ENCODE measurements at places on chromosomes 5 and 9.

DNA sequence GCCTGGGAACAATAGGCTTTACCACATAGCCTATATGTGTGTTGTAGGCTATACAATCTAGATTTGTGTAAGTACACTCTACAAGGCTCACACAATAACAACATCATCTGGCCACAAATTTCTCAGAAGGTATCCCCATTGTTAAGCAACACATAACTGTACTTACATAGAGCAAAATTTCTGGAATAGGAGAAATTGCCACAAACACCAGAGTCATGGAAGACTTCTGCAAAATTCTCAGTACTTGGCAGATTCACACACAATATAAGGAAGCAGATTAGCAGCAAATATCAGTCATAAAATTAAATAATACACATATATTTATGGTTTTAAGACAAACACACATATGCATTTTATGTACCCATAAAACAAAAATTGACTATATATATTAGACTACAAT is 16.4 kb downstream of the GNAQ start:
- no peak for DNase-seq

- DNase-seq = no peak
Measured at GRCh38 chr5:90878549-90879196, 320.1 kb downstream of the ADGRV1 start.

DNA sequence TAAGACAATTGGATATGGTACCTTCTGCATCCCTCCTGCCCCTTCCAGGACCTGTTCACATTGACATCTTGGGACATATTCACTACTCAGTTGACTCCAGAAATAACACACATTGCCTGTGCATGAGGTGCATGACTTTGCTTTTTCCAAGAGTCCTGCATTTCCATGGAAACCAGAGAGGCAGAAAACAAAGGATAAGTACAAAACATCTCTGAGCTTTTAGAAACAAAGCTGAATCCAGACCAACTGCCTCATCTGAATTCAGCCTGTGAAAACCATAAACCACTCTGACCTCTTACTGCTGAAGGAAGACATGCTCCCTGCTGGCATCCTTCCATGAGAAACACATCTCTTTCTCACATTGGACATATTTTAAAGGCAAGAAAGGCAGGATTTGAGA is 695.1 kb downstream of the TAF11L14 start:
- no peak for DNase-seq

- DNase-seq = no peak
Measured at GRCh38 chr5:140024928-140025327, 18.2 kb downstream of the NRG2 start.

DNA sequence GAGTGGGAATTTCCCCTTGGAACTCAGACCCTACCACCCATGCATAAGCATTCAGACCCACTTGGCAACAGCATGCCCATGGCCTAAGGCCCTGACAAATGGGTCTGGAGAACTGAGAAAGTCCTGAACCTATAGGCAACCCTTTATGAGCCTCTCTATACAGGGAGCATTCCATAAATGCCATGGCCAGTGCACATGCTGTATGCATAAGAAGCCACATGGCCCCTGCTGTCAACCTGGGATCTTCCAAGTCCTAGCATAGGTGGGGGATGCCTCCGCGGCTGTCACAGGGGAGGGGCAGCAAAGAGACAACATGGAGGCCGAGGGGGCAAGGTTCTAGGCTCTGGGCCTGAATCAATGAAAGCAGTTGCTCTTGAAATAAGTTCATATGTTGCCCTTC is 8.2 kb upstream of the NIPAL4 start:
- DNase-seq = no peak

DNA sequence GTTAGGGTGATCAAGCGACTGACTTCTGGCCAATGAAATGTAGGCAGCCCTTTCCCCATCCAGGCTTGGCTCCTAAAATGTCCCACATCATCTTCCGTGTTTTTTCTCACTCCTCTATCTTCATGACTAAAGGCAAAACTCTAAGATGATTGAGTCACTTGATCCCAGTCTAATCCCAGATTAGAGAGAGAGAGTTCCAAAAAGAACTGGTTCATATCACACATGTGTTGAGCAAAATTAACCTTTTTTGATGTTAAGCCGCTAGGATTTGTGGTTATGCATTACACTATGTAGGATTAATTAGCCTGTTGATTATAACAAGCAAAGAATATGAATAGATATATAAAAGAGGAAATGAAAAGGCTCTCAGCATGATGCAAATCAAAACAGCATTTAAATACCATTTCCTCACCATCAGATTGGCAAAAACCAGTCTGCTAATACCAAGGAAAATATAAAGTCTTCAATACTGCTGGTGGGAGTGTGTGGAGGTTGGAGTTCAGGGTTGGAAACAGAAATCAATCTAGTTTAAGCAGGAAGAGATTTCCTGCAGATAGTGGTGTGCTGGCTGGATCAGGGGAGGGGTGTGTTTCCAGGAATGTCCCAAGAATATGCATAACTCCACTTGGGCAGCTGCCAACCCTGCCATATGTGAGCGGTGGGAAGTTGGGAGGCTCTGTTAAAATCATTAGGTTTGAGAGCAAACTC is 187.6 kb upstream of the S1PR3 start:
- DNase-seq = no peak

GRCh38 chr9:109880276-109881169 is 100.5 kb downstream of the PALM2AKAP2 start:
- DNase-seq = peak; percentile 5

GRCh38 chr9:4397917-4398316 is 92.4 kb upstream of the SLC1A1 start:
- DNase-seq = no peak

- DNase-seq = no peak
Measured at GRCh38 chr5:175479125-175479881, 943 bp downstream of the SFXN1 start.

DNA sequence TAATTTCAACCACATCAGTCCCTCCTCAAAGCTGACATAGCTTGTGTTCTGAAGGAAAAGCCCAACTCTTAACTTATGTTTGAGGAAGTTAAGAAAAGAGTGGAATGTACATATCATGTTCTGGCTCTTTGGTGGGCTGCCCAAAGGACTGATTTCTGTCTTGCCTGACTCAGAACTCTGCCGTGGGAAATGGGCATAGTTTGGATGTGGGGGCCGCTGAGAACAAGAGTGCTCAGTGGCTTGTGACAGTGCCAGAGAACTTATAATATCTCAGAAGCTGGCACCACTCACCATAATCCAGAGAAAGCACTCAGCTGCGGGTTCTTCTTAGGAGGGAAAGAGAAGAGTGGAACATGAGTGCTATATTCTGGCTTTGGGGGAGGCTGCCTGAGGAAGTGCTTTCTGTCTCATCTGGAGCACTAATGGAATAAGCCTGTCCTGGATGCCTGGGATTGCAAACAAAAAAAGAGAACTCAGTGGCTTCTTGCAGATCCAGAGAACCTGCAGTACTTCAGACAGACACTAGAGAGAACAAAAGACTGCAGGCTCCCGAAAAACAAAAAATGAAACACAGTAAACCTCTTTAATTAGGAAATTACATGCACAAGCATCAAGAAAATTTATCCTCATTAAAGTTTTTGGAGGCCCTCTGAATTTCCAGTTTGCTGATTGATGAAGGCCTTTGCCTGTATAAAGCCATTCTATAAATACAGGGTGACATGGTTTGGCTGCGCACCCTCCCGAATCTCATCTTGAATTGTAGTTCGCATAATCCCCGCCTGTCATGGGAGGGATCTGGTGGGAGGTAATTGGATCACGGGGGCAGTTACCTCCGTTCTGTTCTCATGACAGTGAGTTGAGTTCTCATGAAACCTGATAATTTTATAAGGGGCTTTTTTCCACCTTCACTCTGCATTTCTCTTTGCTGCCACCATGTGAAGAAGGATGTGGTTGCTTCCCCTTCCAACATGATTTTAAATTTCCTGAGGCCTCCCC is 207.0 kb downstream of the DMAC1 start:
- DNase-seq = no peak

DNA sequence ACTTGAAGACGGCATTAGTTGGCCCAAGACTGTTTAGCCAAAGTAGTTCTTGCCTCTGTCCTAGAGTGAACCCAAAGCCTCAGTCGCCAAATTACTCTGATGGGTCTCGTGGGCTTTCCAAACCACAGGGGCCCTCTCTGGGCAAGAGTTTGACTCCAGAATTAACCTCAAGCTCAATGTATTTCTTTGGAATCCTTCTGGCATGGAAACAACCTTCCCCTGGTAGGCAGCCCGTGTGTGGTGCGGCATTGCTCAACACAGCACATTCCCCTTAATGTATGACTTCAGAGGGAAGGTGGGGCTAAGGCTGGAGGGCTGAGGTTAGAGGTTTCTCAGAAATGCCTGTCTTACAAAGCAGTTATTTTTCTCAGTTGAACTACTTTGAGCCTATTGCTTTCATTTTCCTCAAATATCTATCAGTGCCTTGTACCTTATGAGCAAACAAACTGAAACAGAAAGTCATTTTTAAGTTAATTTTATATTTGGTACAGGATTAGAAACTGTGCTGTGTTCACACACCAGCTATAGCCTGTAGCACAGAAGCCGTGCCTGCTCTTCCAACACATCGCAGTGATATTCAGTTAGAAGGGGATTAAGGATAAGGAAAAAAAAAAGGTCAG is 123.9 kb upstream of the HAPLN1 start:
- DNase-seq = no peak

GRCh38 chr9:90343366-90343765 is 299.3 kb downstream of the DIRAS2 start:
- DNase-seq = no peak

DNA sequence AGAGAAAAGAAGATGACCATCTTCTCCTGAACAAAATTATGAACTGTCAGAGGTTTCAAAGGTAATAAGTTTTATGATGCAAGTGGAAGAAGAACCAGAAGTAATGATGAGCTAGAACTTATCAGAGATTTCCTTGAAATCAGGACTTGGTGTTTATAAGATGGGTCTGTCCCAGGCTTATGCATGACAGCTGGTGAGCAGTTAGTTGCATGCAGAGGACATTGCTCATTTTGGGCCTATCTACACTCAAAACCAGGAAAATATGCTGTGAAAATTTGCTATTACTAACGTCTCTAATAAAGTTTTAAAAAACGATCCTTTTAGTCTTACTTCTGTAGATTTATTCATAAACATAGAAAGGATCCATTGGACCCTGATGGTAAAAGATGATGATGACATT is 6.6 kb upstream of the STC2 start:
- no peak for DNase-seq

DNA sequence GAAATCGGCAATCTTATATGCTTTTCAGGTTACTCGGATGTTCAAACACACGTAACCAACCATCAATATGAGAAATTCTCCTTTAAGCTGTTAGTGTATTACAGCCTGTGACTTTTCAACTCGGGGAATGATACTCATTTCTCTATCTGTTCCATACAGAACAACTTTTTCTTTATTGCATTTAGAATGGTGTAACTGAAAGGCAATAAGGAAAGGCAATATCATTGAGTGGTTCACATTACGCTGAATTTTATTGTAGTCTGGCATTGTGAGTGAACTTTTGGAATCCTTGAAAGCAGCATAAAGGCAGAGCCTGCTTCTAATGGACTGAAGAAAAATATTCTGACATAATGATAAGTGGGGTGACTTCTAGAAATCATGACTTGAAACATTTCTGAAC is 54.4 kb upstream of the MEF2C start:
- no peak for DNase-seq

- no peak for DNase-seq
Measured at GRCh38 chr5:83244516-83244915, 167.2 kb downstream of the XRCC4 start.

GRCh38 chr5:139743001-139743771 is 52.4 kb upstream of the PSD2 start:
- DNase-seq = no peak

DNA sequence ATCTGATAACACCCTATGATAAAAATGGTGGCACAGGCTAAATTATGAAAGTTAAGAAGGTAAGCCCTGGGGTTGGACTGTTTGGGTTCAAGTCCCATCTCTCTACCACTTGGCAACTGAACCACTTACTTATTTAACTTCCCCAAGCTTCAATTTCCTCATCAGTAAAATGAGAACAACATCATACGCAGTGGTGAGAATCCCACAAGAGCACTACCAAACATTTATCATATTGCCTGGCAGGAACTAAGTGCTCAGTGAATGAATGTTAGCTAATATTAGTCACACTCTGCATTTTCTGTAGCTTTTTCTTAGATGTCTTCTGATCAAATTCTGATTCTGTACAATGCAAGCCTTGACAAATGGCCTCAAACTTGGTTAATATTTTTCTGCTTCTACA is 306.7 kb downstream of the EBF1 start:
- no peak for DNase-seq

- DNase-seq = no peak
Measured at GRCh38 chr5:54523534-54523933, 6.0 kb downstream of the SNX18 start.

- no peak for DNase-seq
Measured at GRCh38 chr5:178996156-178996555, 1.0 kb upstream of the GRM6 start.
